ENCODE measurements at places on chromosomes 3 and 15.

GRCh38 chr15:51760805-51761204 is 9.4 kb downstream of the TMOD2 start:
- DNase-seq: no peak

DNA sequence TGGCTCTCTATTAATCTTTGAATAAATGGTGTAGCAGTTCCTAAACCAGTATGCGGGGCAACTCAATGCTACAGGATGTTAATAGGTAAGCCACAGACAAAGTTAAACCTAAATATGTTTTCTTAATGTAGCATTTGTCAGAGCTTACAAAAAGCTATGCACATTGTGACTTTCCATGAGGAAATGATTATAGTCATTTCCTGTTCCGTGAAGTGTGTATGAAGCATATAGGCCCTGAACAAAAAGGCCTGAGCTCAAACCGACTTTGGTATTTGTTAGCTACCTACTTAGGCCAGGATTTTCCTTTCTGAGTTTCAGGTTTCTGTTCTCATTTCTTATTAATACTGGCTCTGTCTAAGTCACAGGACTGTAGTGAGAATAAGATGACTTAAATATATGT is 14.2 kb downstream of the ZNF80 start:
- DNase-seq: no peak

DNA sequence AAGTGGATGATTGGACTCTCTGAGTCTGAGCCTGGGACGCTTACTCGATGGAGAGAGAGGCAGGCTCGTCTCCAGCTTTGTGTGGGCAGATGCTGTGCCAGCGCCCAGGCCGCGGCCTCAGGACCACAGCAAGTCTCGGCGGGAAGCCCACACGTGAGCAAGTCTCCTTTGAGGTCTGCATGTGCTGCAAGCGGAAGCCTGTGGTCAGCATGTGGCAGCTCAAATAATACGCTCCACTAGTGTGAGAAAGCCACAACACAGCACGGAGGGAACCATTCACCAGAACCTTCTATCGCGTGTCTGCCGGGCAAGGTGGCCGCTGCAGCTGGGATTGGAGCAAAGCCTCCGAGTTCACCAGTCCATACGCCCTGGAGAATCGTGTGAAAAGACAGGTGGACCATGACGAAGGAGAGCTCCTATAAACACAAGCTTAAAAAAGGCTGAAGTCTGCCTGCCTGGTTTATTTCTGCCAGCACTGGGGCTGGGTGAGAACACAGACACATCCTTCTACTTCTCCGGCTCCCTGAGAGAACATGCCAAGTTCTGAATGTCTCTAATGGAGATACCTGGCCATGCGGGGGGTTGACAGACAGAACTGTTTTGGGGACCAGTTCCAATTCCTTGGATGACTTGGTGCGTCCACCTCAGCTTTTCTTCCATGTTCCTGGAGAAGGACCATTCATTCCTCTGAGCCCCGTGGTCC is 82.0 kb upstream of the LRIG1 start:
- no peak for DNase-seq

DNA sequence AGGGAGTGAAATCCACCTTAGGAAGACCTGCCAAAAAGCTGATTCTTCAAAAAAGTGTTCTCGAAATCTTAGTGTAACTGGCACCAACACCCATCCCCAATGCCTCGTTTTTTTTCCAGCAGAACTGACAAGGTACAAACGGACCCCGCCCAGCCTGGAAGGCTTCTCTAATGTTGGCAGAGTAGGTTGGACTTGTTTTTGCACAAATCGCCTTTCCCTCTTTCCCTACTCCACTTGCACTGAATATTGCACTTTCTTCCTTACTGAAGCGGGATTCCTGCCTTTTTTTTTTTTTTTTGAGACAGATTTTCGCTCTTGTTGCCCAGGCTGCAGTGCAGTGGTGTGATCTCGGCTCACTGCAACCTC is 544 bp upstream of the TIMMDC1 start:
- no peak for DNase-seq

DNA sequence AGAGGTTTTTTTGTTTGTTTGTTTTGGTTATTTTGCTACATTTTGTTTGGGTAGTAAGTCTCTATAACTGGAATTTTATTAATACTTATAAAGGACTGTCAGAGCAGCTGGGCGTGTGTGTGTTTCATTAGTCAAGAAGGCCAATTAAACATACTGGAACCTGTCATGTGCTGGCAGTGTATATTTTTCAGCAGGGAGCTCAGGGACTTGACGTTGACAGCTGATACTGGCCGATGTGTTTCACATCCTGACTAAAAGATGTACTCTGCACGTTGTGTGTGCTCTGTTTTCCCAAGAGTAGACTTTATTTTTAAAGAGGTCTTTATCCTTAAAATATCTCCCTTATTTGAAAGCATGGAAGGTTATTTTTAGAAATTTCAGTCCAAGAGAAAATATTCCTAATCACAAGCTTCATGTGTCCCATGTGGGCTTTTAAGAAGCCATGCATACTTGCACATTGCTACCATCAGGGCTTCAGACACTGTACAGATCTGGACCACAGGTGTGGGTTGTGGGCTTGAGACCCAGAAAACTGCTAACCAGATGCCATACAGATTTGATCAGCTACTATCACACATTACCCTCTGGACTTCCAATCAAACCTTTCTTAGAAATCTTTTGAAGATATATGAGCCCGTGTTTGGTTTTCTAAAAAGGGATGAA is 135.9 kb downstream of the FEZF2 start:
- no peak for DNase-seq

- no peak for DNase-seq
Observed at GRCh38 chr3:101179637-101180036, 140.7 kb downstream of the IMPG2 start.

GRCh38 chr15:62469478-62469873 is 304.4 kb upstream of the C2CD4B start:
- DNase-seq: no peak

GRCh38 chr3:100297784-100298183 is 36.8 kb upstream of the NIT2 start:
- no peak for DNase-seq

- DNase-seq: no peak
Observed at GRCh38 chr3:87309601-87310000, 33.2 kb upstream of the POU1F1 start.

DNA sequence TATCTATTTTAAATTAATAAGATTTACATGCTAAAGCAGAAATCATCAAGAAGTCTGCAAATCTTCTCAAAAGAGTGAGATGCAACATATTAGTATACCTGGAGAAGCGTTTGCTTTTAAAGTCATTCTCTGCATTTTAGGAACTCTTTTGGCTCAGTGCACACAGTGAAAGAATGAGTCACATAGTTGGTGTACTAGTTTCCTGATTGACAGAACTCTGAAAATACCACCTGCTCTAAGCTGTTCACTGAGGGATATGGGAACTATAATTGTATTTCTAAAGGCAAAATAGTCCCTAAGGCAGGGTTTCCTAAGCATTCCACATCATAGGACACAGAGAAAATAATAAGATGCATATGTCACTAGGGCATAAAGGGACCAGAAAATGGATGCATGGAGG is 838.5 kb downstream of the DIPK2A start:
- no peak for DNase-seq

DNA sequence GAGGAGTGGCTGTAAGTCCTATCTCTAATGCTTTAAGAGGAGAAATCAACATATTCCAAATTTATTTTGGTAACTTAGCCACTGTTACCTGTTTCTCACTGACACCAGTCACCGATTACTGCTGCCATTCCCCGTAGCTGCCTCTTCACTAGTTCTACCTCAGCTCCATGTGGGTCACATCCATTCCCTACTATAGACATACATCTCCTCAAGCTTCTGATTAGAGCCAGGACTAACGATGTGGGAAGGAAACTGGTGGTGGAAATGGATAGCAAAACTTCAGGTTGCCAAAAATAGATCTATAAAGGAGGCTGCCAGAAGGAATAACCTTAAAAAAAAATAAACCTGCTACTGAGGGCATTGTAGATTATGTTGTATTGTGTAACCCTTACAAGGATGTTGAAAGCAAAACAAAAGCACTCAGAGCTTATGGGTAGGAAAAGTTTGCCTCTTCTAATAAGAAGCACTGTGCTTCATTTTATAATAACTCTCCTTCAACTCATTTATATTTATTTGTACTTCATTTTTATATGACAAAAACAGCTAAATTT is 56.0 kb downstream of the KAT2B start:
- DNase-seq: no peak

DNA sequence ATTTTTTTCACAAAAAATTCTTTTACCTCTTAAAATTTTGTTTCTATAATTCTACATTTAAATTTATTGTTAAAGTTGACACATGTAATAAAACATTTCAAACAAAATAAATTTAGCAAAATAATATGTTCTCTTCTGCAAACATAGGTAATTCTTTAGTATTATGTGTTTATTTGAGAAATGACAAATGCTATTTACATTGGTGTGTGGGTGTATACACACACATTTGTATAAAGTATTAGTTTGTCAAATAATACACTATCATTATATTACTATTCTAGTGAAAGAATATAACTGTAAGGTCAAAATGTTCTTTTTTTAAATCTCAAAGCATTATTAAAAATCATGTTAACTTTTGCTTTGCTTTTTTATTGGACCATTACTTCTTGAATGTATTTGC is 1370.6 kb downstream of the SI start:
- no peak for DNase-seq

- no peak for DNase-seq
Observed at GRCh38 chr15:78075490-78076230, 1.9 kb downstream of the TBC1D2B start.

- no peak for DNase-seq
Observed at GRCh38 chr15:68699124-68699880, 120.5 kb downstream of the CORO2B start.

Measured in occipital lobe (tissue), 3 donors.